ENCODE measurements at places on chromosomes 3 and 15.

GRCh38 chr3:158773845-158774830 is 27.7 kb upstream of the MFSD1 start:
- DNase-seq = no peak

- no peak for DNase-seq
These were observed 60.1 kb downstream of the ATP10A start for GRCh38 chr15:25803036-25803435.

DNA sequence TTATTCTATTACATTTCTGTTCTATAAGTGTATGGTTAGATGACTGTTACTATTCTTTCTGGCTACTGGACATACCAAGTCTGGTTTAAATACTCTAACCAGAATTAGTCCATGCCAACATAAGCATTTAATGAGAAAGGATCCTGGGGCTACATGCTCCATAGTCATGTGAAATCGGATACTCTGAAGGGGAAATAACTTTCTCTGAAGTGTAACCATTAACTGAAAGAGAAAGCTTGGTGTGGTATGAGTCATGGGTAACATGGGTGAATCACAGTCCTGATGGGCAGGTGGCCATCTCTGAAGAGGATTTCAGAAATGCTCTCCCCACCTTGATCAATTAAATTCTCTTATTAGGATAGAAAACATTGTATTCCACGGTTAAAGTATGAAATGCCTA is 69.4 kb downstream of the FHIT start:
- no peak for DNase-seq

DNA sequence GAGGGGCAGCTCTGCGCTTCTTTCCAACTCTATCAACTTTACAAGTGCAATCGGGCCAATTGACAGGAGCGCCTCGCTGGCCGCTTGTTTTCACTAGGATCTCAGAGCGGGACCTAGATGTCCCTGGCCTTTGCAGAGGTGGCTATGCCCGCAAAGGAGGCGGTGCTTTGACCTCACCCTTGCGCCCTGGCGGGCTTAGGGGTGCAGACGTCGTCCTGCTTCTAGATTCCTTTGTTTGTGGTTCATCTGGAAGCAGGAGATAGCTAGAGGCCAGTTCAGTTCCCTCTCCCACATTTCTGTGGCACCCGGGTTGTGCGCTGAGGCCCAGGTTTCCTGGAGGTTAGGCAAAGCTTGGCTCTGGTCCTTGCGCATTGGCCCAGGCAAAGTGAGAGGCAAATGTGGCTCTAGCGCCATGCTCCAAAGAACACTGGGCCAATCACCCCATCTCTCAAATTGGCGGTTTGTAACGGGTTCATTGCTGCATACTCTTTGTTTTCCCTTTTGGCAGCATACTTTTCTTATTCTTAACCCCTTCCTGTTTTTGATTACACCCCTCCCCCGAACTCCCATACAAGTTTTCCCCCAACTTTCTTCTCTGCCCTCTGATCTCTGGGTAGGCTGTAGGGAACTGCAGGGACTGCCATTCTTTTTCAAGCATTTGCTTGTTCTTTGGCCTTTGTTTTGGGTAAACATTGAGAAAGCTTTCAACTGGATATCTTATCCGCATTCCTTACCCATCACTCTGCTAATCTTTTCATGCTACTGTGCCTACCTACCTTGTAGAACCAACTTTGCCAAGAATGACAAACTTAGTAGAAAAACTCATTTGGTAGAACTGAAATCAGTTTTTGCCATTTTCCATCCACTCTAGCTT is 1.4 kb downstream of the PPM1L start:
- DNase-seq = no peak

- no peak for DNase-seq
These were observed 5.7 kb upstream of the CCDC80 start for GRCh38 chr3:112646623-112647022.

- DNase-seq = no peak
These were observed 29.7 kb upstream of the USP50 start for GRCh38 chr15:50576166-50576565.

GRCh38 chr3:171732756-171733155 is 77.5 kb downstream of the PLD1 start:
- no peak for DNase-seq

- no peak for DNase-seq
These were observed 869.1 kb downstream of the TBL1XR1 start for GRCh38 chr3:176328198-176328597.

DNA sequence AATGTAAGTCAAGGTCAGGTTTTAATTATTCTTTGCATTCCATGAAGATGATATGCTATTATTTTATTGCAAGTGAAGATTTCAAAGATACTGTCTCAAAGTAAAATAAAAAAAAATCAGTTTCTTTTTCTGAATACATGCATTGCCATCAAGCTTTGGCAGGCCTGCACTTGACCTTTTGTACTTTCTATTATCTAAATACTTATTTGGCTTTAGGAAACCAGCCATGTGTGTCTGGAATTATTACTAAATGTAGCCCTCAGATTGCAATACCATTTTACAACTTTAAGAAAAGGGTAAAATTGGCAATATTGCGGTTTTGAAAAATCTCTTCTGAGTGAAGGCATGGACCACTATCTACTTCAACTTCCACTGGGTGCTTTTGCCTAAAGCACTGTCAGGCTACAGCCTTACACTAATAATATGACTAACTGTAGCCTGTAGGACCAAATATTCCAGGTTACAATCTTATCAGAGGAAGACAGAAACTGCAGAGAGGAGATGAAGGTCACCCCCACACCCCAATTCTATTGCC is 349.4 kb upstream of the DCBLD2 start:
- no peak for DNase-seq

- DNase-seq = no peak
These were observed 699 bp downstream of the MEGF11 start for GRCh38 chr15:66252685-66253417.

GRCh38 chr3:81816473-81817250 is 55.2 kb upstream of the GBE1 start:
- DNase-seq = no peak

DNA sequence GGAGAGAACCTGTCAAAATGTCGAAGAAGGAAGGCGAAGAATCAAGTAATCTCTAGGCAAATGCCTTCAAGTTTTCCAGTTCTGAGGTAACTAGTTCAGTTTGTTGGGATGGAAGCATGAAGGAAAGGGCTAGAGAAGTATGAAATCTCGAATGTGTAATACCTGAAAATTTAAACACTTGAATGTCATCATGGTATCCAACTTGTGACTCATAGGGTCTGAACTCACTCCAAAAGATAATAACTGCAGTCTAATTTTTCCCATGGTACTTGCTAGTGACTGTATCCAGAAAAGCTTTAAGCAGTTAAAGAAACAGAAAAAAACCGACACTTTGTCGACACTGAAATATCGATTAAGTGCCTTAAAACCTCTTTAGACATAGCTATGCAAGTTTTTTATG is 102.9 kb upstream of the CHRM5 start:
- no peak for DNase-seq

- no peak for DNase-seq
These were observed 776.8 kb downstream of the GRM7 start for GRCh38 chr3:7637694-7638093.

DNA sequence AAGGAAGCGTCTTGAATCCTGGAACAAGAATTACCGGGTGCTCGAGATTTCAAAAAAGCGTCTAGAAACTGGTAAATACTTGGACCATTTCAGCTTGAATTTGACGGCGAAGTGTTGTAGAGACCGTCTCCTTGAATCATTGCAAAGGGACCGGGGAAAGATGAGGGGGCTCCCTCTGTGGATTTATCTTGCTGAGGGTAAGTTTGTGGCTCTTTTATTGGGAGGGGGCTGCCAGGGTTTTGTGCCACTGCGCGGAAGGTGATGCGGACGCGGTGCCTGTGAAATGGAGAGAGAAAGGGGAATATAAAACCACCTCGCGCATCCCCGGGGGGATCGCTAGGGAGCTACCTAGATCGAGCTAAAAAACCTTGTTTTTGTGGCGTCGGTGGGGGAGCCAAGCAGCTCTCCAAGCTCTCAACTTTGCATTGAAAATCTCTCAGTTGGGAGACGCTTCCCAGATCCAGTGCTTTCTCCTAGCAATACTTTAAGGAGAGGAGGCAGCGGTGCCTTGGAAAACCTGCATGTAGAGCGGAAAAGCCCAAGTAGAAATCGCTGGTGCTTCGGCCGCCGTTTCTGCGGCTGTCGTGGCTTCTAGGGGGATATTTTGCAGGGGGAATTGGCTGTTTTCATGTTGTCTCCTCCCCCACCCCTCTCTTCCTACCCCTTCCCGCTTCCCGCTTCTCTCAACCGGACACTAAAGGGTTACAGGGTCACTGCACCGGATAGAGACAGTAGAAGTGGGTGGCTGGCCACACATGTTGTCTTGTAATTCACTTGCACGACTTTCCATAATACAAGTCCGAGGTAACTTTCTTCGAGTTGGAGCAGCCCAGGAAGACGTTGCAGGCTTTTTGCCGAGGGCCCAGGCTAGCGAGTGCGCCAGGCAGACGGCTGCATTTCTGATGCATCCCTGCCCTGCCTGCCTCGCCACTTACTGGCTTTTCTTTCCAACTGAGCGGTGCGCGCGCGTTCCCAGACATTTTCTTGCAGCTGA is 187.6 kb downstream of the NLGN1 start:
- no peak for DNase-seq

DNA sequence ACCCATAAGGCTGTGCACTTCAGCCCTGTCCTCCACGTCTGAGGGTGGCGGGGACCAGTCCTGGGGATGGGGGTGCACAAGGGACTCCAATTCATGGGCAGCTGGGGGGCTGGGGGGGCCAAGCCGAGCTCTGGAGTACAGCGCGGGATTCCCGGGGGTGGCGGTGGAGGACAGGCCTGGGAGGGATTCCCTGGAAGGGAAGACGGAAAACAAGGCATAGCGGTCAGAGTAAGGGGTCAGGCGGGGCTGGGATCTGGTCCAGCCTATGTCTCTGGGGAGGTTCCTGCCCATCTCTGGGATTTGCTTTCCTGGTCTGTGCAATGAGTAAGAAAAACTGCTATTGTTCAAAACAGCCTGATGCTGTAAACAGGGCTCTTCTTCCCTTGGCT is 8.1 kb upstream of the IGDCC3 start:
- no peak for DNase-seq

DNA sequence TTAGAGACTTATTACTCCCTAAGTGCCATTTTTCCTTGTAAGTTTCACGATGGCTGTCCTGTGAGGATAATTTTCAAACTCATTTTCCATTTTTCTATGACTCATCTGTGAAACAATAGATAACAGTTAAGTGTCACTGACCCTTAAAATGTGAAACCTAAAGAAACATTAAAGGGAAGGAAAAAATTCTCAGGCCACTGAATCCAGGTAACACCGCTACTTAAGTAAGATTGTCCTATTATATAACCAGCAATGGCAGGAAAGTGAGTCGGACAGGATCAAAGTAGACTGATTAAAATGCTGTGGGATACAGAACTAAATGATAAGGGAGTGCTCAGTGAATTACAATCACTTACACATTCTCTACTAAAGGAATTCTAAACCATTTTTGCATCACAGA is 12.4 kb downstream of the PLD1 start:
- no peak for DNase-seq

GRCh38 chr3:46663591-46664135 is 29.8 kb downstream of the ALS2CL start:
- no peak for DNase-seq

- DNase-seq = no peak
These were observed 58.2 kb downstream of the TRPM7 start for GRCh38 chr15:50628421-50628820.

GRCh38 chr3:175207361-175207760 is 348.2 kb downstream of the NAALADL2 start:
- DNase-seq = no peak

- no peak for DNase-seq
These were observed 265.0 kb downstream of the ZPLD1 start for GRCh38 chr3:102699819-102700140.

GRCh38 chr3:156741935-156742334 is 67.5 kb downstream of the TIPARP start:
- no peak for DNase-seq

DNA sequence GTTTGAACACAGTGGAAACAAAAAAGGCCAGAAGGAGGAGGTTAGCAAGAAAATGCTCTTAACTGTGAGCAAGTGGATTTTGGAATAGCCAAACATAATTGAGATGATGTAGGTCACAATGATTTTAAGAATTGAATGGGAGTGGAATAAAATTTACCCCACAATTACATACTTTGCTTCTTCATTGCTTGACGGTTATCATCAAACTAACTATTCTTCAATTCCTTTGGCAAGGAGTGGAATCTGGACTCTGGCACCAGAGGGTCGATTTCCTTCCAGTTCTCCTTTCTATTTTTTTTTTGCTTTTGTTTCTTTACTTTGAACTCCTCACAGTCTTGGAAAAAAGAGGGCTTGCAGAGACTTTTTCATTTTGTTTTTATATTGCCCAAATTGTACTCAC is 634.5 kb upstream of the TGFBR2 start:
- DNase-seq = no peak

GRCh38 chr15:77118882-77119321 is 48.0 kb upstream of the TSPAN3 start:
- no peak for DNase-seq

DNA sequence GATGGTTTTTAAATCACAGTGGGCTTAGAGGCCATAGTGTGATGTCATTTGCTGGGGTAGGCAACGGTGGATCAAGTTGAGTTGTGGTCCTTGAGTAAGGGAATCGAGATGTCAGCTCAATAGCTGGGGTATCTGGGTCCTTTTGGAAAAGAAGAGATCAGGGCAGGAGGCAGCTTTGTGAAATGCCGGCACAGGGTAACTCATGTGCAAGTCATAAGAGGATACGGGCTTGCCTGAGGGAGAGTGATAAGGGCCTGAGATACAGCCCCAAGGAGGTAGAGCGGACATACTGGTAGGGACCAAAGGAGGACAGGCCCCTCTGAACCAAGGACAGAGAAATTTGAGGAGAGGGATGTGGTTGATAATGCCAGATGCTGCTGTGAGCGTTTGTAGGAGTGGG is 4.2 kb upstream of the FAM131A start:
- no peak for DNase-seq

GRCh38 chr3:89622063-89622700 is 514.8 kb downstream of the EPHA3 start:
- DNase-seq = no peak

DNA sequence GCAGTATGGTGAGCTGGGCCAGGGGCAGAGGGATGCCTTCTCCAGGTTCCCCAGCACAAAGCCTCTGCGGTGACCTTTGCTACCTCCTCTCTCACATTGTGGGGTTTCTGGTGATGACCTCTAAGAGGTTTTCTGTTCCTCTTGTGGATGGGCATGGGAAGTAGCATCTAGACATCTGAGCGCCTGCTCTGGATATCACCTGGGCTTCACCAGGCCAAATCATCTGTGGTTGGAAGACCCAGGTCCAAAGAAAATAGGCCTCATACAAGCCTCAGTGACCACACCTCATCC is 7.0 kb downstream of the APEH start:
- no peak for DNase-seq

DNA sequence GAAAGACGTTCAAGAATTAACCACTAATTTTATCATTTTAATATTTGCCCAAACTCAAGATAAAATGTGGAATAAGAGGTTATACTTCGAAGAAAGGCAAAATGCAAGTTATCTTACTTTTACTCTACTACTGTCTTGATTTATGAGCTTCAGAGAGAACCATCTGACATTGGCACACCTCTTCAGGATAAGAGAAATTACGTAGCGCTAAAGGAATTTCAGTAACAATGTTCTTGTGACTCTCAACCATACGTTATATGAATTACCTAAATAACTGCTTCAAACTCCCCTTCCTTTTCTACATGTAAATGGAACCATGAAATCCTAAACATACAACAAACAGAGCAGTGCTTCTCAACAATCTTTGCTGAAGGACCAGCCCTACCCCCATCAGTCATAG is 96.8 kb downstream of the ZNF385D start:
- DNase-seq = no peak

- no peak for DNase-seq
These were observed at the start of gene KIF7 for GRCh38 chr15:89654847-89655805. Gene KIF7, minus strand, starts transcription at chr15:89655467. Its CDS starts 2,537 bp downstream, at chr15:89652930.

Data from activated T-helper 1 cell treated with anti-CD3 and anti-CD28 coated beads, Interleukin-2, amount 50 U/mL, for 16 hours (primary cell).